ENCODE measurements at places on chromosomes 2 and 18.

DNA sequence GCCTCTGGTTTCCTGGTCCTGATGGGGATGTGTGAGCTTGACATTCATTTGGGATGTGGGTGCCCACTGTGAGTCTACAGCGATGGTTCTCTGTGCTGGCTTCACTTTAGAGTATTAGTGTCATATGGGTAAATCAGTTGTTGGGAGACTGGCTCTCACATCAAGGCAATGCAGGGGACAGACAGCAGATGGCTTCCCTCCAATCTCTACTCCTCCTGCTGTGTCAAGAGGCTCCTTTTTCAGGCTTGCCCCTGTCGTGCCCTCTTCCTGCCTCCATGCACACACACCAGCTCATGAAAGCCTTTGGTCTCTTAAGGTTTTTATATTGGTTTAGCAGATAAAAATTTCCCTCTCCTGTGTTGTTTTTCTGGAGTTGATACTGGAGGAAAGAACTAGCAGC, 315.6 kb downstream of the RDH14 start:
- no peak for DNase-seq

DNA sequence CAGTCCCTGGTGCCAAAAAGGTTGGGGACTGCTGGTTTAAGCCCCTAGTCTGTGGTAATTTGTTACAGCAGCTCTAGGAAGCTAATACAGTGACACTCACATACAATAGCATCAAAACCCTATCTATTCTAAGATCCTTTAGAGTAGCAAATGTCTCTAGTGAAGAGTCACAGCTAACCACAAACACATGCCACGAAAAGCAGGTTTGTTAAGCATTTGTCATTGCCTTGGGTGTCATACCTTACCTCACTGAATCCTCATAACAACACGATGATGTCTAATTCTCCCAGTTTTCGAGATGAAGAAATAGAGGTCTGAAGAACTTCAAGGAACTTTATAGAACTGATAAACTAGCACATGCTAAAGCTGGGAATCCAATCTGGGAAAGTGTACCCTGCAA, 29.6 kb upstream of the RNF152 start:
- no peak for DNase-seq

DNA sequence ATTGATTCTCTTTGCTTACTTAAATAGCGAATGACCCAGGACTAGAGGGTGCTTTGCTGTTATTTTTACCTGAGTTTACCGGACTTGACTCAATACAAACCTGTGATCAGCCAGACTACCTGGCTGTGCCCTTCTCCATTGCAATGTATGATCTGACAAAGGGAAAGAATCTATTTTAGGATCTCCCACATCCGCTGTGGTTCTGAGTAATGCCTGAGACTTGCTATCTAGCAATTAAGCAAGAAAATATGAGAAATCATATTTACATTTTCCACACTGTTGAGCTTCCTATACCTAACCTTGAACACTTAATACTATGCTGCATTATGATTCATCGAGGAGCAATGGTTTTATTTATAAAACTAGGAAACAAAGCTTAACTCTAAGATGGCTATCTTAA, 215.2 kb downstream of the RAD51AP2 start:
- DNase-seq: no peak

- no peak for DNase-seq
These were observed 127.5 kb downstream of the SPAG16 start for GRCh38 chr2:213411582-213412289.

GRCh38 chr18:71131918-71132317, 843.1 kb downstream of the SOCS6 start:
- DNase-seq: no peak

DNA sequence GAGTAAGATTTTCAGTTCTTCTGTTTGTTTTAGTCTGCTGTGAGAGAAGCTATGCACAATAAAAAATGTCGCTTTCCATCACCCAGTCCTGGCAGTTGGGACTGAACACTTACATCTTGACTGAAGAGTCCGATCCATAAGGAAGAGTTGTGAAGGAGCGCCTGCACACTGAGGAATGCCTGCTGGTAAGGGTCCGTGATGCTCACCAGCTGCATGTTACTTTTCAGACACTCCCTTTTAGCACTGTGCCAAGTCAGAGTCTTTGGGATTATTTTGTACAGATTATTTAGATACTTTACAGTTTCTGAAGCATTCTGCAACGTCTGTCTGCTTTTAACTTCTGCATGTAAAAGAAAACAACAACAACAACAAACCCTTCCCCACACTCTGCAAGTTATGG, 42.6 kb upstream of the CD302 start:
- no peak for DNase-seq

- DNase-seq: no peak
These were observed 78.0 kb downstream of the NDUFA10 start for GRCh38 chr2:239946864-239947728.

GRCh38 chr2:26534098-26534864, 56.4 kb upstream of the OTOF start:
- no peak for DNase-seq

DNA sequence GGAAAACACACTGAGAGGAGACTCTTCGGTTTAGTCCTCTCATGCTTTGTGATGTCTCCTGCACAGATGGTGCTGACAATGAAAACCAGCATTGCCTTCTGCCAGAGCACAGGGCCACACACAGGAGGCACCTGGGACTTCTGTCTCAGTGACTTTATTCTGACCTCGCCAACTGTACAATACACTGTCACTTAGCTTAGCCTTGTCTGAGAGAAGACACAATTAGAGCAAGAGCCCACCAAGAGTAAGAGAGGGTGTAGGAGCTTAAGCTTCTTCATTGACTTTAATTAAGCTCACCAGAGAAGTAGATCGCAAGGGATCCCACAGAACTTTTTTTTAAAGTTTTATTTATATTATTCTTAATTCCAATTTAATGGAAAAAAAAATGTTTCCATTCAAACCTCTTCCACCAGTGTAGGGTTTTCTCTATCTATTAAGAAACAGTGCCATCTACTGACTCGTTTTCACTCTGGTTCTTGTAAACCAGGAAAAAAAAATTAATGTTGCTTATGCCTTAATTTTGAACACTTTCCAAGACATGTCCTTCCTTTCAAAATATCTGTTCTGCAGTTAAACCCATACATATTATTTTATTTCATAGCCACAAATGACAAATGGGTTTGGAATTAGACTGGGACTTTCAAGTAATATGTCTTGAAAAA, 42.4 kb upstream of the DDX18 start:
- DNase-seq: no peak

DNA sequence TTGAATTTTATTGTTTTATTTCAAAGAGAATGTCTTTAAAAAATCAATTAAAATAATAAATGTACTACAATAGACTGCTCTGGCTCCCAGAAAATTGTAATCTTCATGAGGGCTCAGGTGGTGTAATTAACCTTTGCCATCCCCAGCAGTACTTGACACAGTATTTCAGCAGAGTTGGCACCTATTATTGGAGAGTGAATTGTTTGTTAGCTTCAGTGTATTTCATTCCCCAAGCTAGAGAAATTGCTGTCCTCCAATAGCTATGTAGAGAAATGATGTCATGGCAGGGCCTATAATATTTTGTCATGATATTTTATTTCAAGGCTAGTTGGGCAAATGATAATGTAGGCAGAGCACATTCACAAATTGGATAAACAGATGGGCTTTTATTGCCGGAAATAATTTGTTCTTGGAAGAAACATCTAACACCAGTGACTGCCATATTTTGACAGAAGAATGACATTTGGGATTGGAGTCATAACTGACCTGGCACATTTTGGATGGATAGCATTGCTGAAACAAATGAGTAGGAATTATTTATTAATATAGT, 712.0 kb upstream of the NXPH2 start:
- DNase-seq: no peak
